Left renal pelvis (tissue), 4 donors: ENCODE measurements at places on chromosomes 7 and 10. TPM values are rescaled to one million over a fixed set of nuclear protein-coding genes. Genes with fewer than 3 reads are reported as not detected.

PLXNA4 gene
- polyA plus RNA-seq = 13.2 TPM

SLC16A9 gene
- 32.7 TPM for polyA plus RNA-seq

HSPA12A gene
- 37.3 TPM for polyA plus RNA-seq

SEMA4G gene
- polyA plus RNA-seq = 52.6 TPM

WNT8B gene
- polyA plus RNA-seq = 0.89 TPM

FFAR4 gene
- polyA plus RNA-seq = 0.08 TPM

C10orf67 gene
- polyA plus RNA-seq = 2.7 TPM

RTKN2 gene
- 11.0 TPM for polyA plus RNA-seq

WDR86 gene
- 17.1 TPM for polyA plus RNA-seq

PLEKHS1 gene
- 0.14 TPM for polyA plus RNA-seq

ITIH5 gene
- 19.9 TPM for polyA plus RNA-seq

ELMO1 gene
- 15.0 TPM for polyA plus RNA-seq

IQUB gene
- 5.5 TPM for polyA plus RNA-seq

MYL10 gene
- polyA plus RNA-seq = 0.22 TPM

PRKCQ gene
- polyA plus RNA-seq = 12.8 TPM

AOC1 gene
- polyA plus RNA-seq = 68.7 TPM

ADK gene
- 38.2 TPM for polyA plus RNA-seq

CYP2W1 gene
- 1.9 TPM for polyA plus RNA-seq

ZPBP gene
- polyA plus RNA-seq = 0.39 TPM

INPP5A gene
- 32.9 TPM for polyA plus RNA-seq

THSD7A gene
- 87.2 TPM for polyA plus RNA-seq
